Nephron progenitor cell (in vitro differentiated cells): ENCODE measurements at places on chromosomes 1 and 21.
A peak's percentile ranks its signal among the peaks of the same experiment; 100 is the strongest.

- H3K27me3 ChIP-seq, result no peaks in the 10 kb centered on the region
- H3K27ac ChIP-seq, result no peak overlapping the region
- no peak overlapping the region for H3K4me3 ChIP-seq
- H3K4me1 ChIP-seq, result peaks cover 13% of the 10 kb centered on the region
- H3K36me3 ChIP-seq, result no peaks in the 10 kb centered on the region
These were observed 8.7 kb upstream of the MAP3K7CL start for GRCh38 chr21:29121759-29122158.

DNA sequence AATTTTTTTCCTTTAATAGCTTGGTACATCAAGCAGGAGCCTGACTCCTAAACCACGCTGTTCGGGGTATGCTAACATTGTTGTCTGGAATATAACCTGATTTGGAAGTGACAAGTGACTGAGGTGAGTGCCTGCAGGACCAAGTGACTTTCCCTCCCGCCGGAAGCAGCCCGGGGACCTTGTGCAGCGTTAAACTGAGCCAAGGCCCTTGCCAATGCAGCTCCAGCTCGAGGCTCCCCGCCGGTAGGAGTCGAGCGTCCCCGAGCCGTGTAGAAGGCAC, 716 bp upstream of the MTARC1 start:
- DNase-seq, result no peak
- H3K4me3 ChIP-seq, result peak overlapping the region; percentile 79
- H3K36me3 ChIP-seq, result peaks cover 13% of the 10 kb centered on the region

- H3K4me3 ChIP-seq, result no peak overlapping the region
- H3K27me3 ChIP-seq, result peaks cover 18% of the 10 kb centered on the region
- no peaks in the 10 kb centered on the region for H3K36me3 ChIP-seq
- DNase-seq, result peak; percentile 34
These were observed 3.8 kb downstream of the RNF186 start for GRCh38 chr1:19811206-19811851.

- H3K27me3 ChIP-seq, result no peaks in the 10 kb centered on the region
- DNase-seq, result no peak
- peaks cover 6% of the 10 kb centered on the region for H3K36me3 ChIP-seq
- peaks cover 7% of the 10 kb centered on the region for H3K4me1 ChIP-seq
- no peak overlapping the region for H3K4me3 ChIP-seq
These were observed 117.6 kb downstream of the LEPR start for GRCh38 chr1:65538086-65538485.

DNA sequence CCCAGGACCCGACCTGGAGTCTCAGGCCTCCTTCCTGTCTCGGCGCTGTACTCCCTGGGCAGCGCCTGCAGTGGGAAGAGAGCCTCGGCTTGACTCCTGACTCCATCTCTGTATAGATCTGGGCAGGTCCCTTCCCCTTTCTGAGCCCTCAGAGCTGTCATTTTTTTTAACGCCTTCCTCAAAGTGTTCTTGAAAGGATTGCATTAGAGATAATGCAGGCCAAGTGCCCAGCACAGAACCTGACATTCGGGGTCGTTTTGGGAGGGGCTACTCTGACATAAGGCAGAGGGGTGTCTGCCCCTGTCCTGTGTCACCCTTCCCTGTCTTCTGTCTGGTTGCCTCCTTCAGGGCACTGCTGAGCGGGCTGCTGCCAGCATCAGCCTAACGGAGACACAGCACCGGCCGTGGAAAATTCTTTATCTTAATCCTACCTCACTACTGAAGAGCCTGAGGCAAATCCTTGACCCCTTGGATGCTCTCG, 271.6 kb downstream of the TRABD2B start:
- H3K27ac ChIP-seq, result no peak overlapping the region
- no peak for DNase-seq
- peaks cover 70% of the 10 kb centered on the region for H3K27me3 ChIP-seq
- peak overlapping the region; percentile 71 for H3K4me3 ChIP-seq
- H3K4me1 ChIP-seq, result peaks cover 61% of the 10 kb centered on the region

- DNase-seq, result no peak
- H3K4me3 ChIP-seq, result no peak overlapping the region
- H3K27ac ChIP-seq, result no peak overlapping the region
- H3K4me1 ChIP-seq, result peaks cover 6% of the 10 kb centered on the region
- H3K36me3 ChIP-seq, result no peaks in the 10 kb centered on the region
These were observed 6.4 kb upstream of the LRP8 start for GRCh38 chr1:53334312-53334711.

DNA sequence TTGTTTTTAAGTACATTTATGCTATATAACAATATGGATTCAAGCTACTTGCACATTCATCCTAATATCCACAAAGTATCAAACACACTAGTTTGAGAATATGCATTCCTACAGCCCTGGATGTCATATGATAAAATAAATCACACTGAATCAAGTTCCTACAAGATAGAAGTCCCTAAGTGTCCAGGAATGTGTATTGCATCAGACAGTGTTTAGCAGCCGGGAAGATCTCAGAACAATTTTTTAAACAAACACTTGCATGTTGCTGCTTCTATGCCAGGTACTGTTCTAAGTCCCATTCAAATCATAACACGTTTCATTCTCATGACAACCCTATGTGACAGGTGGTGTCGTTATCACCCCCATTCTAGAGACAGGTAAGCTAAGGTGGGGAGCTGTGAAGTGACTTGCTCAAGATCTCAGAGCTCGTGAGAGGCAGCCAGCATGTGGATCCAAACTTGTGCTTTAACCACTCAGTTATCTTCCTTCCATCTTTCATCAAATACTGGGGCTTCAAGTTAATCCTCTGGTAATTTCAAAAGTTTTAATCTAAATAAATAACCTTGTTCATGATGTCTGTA, 68.3 kb upstream of the KIF26B start:
- H3K27me3 ChIP-seq, result no peaks in the 10 kb centered on the region
- no peaks in the 10 kb centered on the region for H3K4me1 ChIP-seq
- H3K4me3 ChIP-seq, result no peak overlapping the region
- peaks cover 46% of the 10 kb centered on the region for H3K36me3 ChIP-seq
- no peak for DNase-seq
- no peak overlapping the region for H3K27ac ChIP-seq

DNA sequence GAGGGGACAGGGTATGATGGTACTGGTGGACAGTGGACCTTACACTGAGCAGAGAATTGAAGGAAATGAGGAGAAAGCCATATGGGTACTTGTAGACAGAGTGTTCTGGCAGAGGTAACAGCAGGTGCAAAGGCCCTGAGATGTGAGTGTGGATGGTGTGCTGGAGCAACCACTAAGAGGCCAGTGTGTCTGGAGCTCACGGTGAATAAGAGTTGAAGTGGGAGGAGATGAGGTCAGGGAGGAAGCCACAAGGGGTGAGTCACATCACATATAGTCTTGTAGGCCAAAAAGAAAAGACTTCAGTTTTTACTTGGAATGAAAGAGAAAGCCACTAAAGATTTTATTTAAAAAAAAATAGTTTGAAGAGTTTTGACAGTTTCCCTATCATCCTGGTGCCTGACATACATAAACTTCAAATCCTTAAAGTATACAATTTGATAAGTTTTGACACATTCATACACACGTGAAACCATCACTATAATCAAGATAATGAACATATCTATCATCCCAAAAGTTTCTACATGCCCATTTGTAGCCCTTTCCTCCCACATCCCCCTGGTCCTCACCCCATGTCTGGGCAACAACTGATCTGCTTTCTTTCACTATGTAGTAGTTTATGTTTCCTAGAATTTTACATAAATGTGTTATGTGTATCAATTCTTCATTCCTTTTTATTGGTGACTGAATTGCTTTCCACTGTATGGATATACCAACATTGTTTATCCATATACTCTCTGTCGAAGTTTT, 148.4 kb downstream of the GPATCH2 start:
- no peak overlapping the region for H3K4me3 ChIP-seq
- H3K4me1 ChIP-seq, result no peaks in the 10 kb centered on the region
- H3K27me3 ChIP-seq, result no peaks in the 10 kb centered on the region
- peaks cover 23% of the 10 kb centered on the region for H3K36me3 ChIP-seq
- no peak overlapping the region for H3K27ac ChIP-seq
- no peak for DNase-seq

- peaks cover 6% of the 10 kb centered on the region for H3K27me3 ChIP-seq
- no peaks in the 10 kb centered on the region for H3K4me1 ChIP-seq
- no peak overlapping the region for H3K27ac ChIP-seq
- H3K36me3 ChIP-seq, result peaks cover 9% of the 10 kb centered on the region
These were observed 15.3 kb downstream of the AKR7A3 start for GRCh38 chr1:19273106-19273843.

- no peak overlapping the region for H3K4me3 ChIP-seq
- H3K4me1 ChIP-seq, result no peaks in the 10 kb centered on the region
- H3K27ac ChIP-seq, result no peak overlapping the region
- H3K27me3 ChIP-seq, result no peaks in the 10 kb centered on the region
- peaks cover 5% of the 10 kb centered on the region for H3K36me3 ChIP-seq
- DNase-seq, result no peak
These were observed 28.5 kb downstream of the TUFT1 start for GRCh38 chr1:151568626-151569088.

- H3K4me1 ChIP-seq, result peaks cover 63% of the 10 kb centered on the region
- H3K36me3 ChIP-seq, result peaks cover 20% of the 10 kb centered on the region
- H3K4me3 ChIP-seq, result no peak overlapping the region
- H3K27ac ChIP-seq, result no peak overlapping the region
- no peak for DNase-seq
These were observed 33.6 kb upstream of the RNF187 start for GRCh38 chr1:228453614-228454013.

DNA sequence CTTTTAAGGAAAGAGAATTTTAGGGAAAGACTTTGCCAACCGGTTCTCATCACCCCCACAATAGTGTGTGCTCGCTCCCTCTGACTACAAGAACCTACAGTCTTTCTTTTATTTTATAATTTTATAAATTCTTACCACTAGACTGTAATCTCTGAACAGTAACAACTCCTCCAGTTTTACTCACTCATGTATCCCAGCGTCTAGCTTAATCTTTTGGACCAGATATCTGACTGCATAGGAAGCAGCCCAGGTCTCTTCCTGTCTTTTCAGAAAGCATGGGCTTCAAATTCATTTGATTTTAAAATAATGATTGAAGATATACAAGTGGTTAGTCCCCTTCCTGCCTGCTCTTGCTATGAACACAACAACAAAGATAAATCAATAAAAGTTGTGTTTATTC, 19.0 kb upstream of the DUSP10 start:
- no peaks in the 10 kb centered on the region for H3K27me3 ChIP-seq
- H3K4me3 ChIP-seq, result no peak overlapping the region
- DNase-seq, result no peak
- H3K27ac ChIP-seq, result no peak overlapping the region

GRCh38 chr1:87638636-87639035, 310.0 kb downstream of the LMO4 start:
- H3K36me3 ChIP-seq, result peaks cover 13% of the 10 kb centered on the region
- DNase-seq, result no peak

- H3K36me3 ChIP-seq, result peaks cover 52% of the 10 kb centered on the region
- no peak overlapping the region for H3K4me3 ChIP-seq
- peaks cover 24% of the 10 kb centered on the region for H3K4me1 ChIP-seq
- peaks cover 10% of the 10 kb centered on the region for H3K27me3 ChIP-seq
- no peak for DNase-seq
These were observed 10.0 kb downstream of the YBEY start for GRCh38 chr21:46295996-46296752.

DNA sequence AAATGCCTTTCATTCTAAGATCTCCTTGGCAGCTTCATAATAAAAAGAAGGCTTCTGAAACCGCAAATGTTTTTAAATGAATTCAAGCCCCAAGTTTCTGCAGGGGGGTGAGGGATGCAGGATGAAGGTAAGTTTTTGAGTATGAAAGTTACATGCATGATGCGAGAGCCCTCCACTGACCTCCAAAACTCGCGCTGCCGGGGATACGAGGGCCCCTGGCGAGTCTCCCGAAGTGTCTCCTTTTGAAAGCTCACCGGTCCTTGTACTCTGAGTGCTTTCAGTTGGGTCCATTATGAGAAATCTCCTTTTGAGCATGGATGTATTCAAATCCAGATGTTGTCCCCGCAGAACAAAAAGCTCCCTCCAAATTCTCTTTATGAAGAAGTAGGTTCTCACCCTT, 18.9 kb upstream of the ZC3H12A start:
- H3K4me3 ChIP-seq, result no peak overlapping the region
- H3K36me3 ChIP-seq, result no peaks in the 10 kb centered on the region
- H3K4me1 ChIP-seq, result peaks cover 11% of the 10 kb centered on the region
- peaks cover 66% of the 10 kb centered on the region for H3K27me3 ChIP-seq

DNA sequence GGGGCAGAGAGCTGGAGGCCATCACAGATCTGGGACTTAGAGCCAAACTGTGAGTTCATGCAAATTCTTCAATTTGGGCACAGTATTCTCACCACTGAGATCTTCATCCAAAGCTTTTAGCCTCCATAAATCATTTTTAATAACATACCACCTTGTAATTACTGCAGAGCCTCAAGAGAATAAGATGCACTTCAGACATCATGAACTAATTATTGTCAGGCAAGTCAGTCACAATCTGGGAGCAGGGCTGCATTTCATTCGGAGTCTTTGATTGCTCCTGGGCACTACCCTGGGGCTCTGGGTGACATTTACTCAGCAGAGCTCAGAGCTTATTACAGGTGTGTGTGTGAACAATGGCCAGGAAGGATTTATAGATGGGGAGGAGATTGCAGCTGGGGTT, 623.7 kb downstream of the PTPRU start:
- H3K4me1 ChIP-seq, result peaks cover 29% of the 10 kb centered on the region
- no peak for DNase-seq
- H3K36me3 ChIP-seq, result peaks cover 6% of the 10 kb centered on the region
- no peak overlapping the region for H3K4me3 ChIP-seq
- no peak overlapping the region for H3K27ac ChIP-seq

DNA sequence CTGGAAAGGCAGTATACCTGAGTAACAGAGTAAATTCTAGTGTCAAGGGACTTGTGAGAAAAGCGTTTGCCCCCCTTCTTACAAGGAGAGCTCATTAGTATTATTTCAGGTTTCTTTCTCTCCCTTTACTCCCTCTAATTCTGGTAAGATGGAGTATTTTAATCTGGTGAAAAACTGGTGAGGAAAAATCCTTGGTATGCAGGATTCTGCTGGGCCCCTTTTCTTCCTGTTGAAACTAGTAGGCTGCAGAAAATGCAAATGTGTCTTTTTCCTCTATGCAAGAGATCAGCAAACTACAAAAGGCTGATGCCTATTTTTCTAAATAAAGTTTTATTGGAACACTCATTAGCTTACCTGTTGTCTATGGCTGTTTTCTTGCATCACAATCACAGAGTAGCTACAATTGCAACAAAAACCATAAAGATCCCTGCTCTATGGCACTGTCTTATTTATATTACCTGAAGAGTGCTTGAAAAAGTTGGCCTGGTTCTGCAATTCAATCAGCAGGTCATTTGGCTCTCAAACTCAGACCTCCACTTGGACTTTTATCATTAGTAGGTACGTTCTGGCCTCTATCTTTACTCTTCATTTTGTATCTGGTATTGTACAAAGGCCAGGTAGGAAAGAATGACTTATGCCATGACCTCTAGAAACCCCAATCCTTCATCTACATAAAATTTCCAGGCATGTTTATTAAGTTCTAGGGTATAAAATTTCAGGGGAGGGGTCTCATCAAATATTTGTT, 109.6 kb downstream of the AKT3 start:
- no peak overlapping the region for H3K4me3 ChIP-seq
- no peak for DNase-seq
- no peak overlapping the region for H3K27ac ChIP-seq
- no peaks in the 10 kb centered on the region for H3K27me3 ChIP-seq
